Amniotic epithelial cell (primary cell): ENCODE measurements at places on chromosomes 12 and 14.

DNA sequence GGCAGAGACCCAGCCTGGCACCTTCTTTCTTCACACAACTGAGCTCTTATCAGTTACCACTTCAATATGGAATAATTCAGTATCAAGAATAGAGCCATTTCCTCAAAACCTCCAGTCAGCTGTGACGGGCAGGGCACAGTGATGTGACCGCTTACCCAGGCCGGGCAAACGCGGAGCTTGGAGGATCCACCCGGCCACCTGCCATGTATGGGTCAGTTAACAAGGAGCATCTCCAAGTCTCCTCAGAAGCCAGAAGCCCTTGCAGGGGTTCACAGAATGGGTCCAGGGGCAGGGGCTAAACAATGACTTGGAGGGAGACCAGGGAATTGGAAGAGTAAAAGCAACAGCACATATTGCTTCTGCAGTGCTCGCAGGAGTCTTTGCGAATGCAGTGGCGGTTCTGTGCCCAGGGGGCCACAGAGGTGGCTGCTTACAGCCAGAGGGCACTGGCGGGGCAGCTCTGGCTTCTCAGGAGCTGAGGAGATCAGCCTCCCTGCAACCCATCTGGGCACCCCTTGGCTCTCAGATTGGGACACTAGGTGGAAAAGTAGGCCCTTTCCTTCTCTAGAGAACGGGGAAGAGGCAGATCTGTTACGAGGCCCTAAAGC, 162.3 kb downstream of the CALM1 start:
- no peak for DNase-seq

DNA sequence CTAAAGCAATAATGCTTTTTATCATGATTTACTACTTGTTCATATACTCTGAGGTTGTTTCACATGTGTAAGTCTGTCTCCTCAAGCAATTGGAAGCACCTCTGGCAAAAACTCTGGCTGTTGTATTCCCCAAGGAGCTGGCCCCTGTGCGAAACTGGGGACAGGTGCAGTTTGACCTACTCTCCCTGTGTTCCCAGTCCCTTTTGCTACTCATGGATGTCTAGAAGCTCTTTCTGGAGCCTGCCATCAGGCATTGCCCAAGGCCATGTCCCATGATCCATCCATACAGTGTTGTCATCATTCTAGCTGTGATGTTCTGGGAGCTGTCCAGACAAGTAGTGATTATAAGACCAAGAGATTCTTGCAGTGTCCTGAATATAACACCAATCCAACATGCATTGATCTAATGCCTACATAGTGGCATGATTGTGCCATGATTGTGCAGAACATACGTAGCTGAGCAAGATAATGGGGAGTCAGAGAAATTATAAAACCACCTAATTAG, 14.9 kb downstream of the AKAP6 start:
- peak; percentile 22 for DNase-seq

DNA sequence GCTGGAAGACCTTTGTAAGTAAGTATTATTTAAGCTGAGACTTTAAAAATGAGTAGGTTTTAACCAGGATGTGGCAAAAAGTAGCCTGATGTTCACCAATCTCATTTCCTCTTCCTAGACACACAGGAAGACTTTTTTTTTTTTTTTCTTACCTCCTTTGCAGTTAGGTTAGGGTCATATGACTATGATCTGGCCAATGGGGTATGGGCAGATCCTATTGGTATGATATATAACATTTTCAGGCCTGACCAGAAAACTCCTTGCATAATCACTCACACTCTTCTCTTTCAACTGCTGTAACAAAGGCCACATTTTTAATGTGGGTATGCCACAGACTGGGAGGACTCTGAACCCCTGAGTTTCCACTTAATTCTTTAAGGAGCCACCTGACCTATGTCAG, 2.7 kb upstream of the RPS6KA5 start:
- DNase-seq: no peak

DNA sequence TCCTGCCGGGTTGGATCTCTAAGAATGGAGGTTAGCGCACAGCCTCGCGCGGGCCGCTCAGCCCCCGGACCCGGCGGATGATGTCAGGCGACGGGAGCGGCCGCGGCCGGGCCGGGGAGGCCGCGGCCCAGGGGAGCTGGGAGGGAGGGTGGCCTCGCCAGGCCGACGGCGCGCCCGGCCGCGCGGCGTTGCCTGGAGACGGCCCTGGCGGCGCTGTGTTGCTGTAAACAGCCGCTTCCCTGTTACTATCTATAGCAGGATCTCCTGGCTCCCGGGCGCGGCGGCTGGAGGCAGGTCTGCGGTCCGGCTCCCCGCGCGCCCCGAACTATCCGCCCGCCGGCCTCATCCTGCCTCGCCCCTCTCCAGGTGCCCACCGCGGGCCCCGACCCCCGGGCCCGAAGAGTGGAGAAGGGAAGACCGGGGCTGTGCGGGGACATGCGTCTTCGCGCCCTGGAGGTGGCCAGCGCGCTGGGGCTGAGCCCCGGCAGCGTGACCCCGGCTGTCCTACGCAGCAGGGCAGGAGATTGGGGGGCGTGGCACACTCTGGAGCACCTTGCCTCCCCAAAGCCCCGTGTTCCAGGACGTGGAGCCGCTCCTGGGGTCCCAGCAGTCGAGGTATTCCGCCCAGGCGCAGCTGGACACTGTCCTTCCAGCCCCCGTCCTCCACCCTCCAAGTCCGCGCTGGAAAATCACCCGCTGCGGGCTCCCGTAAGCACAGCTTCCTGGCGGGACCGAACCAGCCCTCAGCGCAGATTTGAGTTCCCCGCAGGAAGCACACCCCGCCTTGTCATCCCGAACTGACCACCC, 1.4 kb upstream of the FOS start:
- peak; percentile 94 for DNase-seq

GRCh38 chr14:69484444-69485314, at the start of gene PLEKHD1:
Gene PLEKHD1, plus strand, starts transcription at chr14:69484728. Its CDS starts 238 bp downstream, at chr14:69484966.
- no peak for DNase-seq

DNA sequence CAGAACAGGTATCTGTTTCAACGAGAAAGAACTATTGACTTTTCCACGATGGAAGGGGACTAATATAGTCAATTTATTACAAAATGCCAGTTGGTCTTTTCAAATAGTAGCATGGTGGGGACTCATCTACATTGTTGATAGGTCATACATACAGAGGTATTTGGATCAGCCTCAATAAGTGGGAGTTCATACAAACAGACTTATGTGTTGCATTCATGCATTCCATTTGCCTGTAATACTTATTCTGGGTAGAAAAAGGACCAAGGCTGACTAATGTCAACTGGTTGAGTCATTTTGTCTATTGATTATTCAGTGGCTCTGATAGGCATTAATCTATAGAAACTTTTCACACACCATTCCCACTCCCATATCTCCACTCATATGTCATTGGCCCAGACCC, 41.5 kb upstream of the GLIPR1 start:
- peak; percentile 20 for DNase-seq

GRCh38 chr14:75861161-75861621, 120.6 kb downstream of the TGFB3 start:
- peak; percentile 97 for DNase-seq

DNA sequence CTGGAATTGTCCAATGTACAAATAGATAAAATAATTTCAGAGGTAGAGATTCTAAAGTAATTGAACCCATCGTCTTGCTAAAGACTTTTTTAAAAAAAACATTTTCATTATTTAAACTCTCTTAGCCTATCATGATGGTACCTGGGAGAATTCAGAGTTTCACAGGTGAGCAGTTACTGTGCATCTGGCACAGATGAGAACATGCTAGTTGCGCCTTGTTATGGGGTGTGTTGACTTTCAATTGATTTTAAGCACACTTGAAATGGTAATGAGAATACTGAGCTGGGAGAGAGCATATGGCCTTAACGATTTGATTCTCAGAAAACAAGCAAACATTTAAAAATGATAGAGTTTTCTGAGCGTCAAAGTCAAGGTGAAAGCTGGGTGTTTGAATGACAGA, 66.6 kb downstream of the FLRT2 start:
- no peak for DNase-seq

DNA sequence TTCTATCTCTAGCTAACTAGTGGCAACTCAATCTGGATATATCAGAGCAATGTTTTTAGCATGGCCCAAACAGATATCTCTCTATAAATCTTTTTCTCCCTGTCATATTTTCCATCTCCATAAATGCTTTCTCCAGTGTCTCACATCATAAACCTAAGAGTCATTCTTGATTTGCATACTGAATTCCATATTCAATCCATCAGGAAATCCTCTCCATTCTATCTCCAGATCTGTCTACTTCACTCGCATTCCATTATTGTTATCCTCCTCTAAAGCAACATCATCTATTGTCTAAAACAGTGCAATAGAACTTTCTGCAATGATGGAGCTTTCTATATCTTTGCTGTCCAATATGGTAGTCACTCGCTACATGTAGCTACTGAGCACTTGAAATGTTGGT, 45.5 kb upstream of the ERGIC2 start:
- no peak for DNase-seq

- no peak for DNase-seq
These were observed 40.8 kb downstream of the GALNT16 start for GRCh38 chr14:69300601-69301221.

- no peak for DNase-seq
These were observed 188.9 kb downstream of the CAND1 start for GRCh38 chr12:67457778-67458665.

DNA sequence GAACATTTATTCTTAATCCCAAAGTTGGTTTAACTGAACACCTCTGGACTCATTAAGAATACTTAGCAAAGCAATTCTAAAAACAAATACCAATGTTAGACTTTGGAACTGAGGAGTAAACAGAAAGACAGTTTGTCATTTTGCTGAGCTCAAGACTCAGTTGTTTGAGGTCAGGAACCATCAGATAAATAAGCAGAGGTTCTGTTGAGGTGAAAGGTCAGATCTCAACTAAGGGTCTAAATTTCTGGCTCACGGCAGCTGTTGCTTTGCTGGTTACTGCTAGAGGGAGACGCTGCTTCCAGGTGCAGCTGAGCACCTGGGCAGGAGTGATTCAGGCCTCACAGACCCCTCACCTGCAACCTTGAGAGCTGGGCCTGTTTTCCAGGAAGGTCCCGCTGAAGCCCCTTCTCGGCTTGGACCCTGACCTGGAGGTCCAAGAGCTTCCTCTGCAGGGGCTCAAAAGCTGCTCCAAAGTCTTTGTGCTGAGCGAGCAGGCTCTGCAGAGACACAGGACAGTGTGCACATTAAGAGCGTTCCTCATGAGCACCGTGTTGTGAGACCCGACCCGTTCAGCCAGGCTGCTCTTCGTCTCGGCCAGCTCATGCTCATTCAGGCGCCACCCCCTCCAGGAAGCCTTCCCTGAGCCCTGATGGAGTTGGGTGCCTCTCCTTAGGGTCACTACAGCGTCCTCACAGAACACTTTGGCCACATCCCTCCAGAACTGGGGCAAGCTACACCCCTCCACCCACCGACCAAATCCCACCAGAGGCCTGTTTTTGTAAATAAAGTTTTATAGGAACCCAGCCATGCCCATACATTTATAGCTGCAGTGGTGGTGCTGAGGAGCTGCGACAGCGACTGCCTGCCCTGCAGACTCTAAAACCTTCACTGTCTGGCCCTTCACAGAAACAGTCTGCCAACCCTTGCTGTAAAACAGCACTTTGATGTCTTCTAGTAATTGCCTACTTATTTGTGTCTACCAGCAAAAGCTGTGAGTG, 72.0 kb downstream of the SYNE3 start:
- DNase-seq: no peak

- no peak for DNase-seq
These were observed 213.0 kb upstream of the PLEKHG7 start for GRCh38 chr12:92489781-92490180.

DNA sequence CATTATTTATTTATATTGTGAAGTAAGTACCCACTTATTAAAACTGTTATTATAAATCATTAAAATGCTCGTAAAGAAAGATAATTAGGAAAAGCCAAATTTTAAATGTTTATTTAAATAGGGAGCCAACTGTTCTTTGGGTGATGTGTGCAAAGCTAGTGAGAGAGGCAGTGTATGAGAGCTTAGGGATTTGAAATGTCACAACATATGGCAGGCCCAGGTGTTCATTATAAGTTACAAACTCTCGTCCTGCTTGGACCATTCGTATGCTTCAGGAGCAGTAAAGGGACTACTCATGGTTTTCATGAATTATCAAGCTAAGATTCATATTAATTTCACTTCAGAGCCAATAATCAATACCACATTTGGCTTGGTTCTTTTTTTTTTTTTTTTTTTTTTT, 154.5 kb downstream of the TGFB3 start:
- DNase-seq: no peak

GRCh38 chr12:122724641-122725243, 5.9 kb downstream of the HCAR1 start:
- DNase-seq: no peak

- no peak for DNase-seq
These were observed 78.3 kb upstream of the BDKRB2 start for GRCh38 chr14:96126339-96126782.

GRCh38 chr14:32698831-32699230, 239.8 kb upstream of the NPAS3 start:
- peak; percentile 48 for DNase-seq

DNA sequence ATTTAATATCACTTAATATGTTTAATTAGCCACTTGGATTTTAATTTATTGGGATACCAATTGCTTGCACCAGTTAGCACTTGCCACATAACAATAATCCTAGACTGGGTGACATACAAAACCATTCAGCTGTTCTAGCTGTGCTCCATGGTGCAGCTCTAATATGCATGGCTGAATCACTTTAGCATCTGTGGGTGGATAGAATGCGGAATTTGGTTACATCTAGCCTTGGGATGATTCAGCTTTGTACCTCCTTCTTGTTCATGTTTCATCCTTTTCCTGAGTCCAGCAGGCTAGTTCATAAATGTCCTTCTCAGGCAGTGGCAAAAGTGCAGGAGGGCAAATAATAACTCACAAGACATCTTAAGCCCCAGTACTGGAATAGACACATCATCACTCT, 1263.0 kb downstream of the LRFN5 start:
- peak; percentile 67 for DNase-seq

- DNase-seq: peak; percentile 67
These were observed 61.4 kb downstream of the MYF5 start for GRCh38 chr12:80778005-80778541.

DNA sequence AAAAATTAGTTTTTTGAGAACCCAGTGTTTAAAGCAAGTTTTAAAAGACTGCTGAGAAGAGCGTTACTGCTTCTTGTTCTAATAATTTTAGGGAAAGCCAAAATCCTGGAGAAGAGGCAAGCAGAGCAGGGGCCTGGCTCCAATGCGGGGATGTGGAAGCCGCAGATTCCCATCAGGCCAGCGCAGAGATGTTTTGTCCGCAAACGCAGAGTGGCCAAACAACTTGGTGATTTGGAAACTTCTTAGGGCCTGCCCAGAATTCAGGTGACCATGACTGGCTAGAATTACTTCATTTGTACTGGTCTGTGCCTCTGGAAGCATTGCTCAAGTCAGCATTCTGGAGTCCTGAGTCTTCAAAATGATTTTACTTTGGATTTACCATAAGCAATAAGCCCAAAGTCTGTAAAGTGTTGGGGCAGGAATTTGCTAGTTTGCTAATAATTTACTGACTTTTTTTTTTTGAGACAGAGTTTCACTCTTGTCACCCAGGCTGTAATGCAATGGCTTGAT, 208.4 kb downstream of the PPM1H start:
- DNase-seq: peak; percentile 87

DNA sequence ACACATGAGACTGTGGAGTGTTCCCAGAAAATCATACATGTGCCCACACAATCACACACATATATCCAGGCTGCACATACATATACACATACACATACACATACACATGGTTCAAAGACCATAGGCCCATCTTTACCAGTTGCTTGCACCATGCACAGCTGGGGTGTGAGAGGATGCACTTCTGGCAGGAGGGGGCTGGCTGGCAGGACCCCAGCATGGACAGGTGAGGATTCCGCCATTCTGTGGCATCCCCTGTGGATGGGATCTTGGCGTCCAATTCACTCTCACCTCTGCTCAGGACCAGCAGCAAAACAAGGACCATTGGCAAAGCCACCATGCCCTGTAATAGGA, 7.0 kb downstream of the ITGB7 start:
- DNase-seq: no peak
